ENCODE measurements at places on chromosomes 16 and 17.

DNA sequence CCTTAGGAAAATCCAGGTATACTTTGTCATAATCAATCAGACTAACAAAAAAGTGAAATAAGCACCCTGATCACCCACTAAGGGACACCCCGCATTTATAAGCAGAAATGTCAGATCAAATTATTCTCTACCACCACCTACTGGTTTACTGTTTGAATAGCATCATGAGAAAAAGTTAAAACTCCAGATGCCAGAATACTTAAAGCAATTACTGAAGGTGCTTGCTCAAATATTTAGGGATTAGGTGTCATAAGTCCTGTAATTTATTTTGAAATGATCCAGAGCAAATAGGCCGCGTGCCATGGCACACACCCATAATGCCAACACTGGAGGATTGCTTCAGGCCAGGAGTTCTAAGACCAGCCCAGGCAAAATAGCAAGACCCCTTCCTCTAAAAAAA, 2.3 kb downstream of the TOP2A start:
- DNase-seq = no peak

DNA sequence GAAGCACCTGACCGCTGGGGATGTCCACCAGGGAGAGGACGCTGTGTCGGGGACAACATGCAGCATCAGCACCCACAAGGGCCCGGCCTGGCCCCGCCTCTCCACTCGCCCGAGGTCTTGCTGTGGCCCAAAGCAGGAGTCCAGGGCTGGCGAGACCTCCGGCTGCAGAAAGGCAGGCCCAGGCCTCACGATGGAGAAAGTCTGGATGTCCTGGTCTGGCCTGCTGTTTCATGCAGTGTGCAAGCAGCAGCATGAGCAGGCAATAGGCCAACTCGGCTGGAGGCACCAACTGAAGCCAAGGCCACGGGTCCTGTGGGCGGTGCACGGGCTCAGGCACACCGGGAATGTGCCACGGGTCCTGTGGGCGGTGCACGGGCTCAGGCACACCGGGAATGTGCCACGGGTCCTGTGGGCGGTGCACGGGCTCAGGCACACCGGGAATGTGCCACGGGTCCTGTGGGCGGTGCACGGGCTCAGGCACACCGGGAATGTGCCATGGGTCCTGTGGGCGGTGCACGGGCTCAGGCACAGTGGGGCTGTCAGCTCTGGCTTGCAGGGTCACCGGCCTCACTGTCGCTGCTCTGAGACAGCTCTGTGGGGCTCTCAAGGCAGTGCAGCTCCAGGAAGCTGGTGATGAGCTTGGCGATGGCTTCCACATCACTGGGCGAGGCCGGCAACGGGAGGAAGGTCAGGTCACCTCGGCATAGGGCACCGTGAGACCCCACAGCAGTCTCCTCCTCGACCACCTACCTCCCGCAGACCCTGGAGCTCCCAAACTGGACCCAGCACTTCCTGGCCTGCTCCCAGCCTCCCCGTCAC, 6.9 kb downstream of the CYBC1 start:
- no peak for DNase-seq

DNA sequence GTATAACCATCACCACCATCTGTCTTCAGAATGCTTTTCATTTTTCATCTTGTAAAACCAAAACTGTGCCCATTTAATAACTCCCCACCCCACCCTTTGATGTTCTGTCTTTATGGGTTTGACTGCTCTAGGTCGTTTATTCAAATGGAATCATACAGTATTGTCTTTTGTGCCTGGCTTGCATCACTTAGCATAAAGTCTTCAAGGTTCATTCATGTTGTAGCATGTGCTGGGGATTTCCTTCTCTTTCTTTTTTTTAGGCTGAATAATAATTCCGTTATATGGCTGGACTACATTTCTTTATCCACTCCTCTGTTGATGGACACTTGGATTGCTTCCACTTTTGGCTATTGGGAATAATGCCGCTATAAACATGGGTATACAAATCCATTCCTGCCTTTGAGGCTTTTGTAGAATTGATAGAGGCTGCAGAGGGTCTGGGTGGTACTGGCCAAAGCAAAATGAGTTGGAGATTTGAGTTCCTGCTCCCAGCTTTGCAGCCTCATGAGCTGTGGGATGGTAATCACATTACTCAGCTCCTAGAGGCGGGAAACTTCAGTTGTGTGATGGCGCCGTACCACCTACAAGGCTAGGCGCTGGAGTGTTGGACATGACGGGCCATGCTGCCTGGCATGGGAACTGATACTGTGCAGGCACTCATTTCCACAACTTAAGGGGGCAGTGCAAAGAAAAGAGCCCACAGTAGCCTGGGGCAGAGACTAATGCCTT, 64.8 kb downstream of the CLEC16A start:
- no peak for DNase-seq

GRCh38 chr17:62596662-62597061, 30.8 kb upstream of the MRC2 start:
- DNase-seq = no peak

- no peak for DNase-seq
These were observed 14.4 kb upstream of the FAAP100 start for GRCh38 chr17:81566461-81567126.

DNA sequence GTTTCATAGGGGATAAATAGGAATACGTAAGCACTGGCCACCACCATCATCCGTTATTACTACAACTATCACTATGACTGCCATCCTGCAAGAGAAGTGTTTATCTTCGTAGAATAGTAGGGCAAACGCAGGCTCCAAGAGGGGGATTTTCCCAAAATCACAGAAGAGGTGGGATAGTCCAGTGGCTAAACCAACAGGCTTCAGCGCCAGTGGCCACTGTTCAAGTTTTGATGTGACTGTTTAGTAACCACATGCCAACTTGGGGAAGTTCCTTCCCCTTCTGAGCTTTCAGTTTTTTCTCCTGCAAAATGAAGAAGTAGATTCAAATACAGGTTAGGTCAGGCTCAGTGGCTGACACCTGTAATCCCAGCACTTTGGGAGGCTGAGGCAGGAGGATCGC, 60.7 kb upstream of the GRIN2A start:
- no peak for DNase-seq

DNA sequence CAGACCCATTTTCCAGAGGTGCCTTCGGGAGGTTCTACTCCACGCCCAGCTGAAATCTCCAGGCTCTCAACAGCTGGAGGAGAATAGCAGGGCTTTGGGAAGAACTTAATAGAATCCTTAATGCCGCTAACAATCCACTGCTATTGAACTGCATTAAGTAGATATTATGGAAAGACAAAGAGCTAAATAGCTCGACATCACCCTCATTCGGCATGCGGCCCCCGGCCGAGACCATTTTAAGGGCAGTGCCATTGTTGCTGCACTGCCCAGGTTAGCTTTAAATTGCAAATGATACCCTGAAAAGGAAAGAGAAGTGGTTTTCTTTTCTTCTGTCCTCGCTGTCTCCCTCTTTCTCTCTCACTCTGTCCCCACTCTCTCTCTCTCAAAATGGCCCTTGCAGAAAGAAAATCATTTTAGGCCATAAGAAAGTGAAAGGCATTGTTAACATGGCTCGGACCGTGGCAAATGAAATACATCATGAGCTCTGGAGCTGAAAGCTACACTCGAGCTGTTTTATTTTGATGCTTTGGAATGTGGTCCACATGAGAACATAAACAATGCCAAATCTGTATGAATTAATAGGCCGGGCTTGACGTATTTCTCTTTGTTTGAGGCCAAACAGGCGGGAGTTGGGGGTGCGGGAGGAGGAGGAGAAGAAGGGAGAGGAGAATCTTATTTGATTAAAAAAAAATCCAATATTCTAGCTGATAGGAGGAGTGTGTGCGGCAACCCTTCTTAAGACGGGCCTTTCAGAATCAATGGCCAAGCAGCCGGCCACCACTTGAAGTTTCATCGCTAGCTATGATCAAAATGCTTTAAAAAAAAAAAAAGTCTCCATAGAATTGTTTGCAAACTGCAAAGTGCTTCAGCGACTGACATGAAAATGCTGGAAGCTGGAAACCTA, 298.8 kb upstream of the IRX3 start:
- no peak for DNase-seq

DNA sequence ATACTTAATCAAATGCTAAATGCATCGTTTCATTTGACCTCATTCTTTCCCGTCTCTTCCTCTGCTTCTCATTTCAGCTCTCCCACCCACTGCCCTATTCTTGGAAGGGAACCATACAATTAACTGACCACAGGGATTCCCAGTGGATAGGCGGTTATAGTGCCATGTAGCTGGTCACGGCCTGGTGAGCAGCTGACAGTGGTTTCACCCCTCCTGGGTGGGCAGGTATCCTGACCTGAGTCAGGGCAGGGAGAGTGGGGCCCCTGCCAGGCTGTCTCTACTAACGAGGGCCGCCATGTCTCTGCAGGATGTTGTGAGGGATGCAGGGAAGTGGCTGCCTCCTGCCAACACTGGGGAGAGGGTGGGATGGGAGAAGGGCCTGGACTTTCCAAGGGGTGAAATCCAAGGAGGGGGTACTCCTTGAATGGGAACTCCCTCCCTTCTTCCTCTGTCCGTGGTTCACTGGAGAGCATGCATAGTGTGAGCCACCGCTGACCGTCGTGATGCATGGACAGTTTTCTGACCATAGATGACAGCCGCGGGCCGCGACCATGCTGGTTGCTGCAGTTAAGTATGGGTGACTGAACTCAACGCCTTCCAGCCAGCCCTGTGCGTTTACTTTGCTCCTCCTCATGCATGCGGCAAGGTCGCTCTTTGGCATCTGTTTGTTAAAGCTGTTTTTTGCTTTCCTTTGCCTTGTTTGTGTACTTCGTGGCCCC, 95.9 kb downstream of the RPTOR start:
- no peak for DNase-seq

DNA sequence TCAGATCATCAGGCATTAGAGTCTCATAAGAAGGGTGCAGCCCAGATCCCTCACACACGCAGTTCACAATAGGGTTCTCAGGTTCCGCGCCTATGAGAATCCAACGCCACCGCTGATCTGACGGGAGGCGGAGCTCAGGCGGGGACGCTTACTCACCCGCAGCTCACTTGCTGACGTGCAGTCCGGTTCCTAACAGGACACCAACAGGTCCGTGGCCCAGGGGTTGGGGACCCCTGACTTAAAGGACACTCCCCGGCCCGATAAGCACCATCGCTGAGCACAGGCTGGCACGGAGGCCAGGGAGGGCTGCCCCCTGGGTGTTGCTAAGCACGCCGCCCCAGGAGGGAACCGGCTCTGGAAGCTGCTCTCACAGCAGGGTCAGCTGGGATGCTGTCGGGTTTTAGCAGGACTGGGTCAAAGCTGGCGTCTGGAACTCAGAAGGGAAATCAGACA, 30.1 kb upstream of the BAHCC1 start:
- DNase-seq = no peak

GRCh38 chr17:28141313-28141712, 98.8 kb downstream of the NLK start:
- no peak for DNase-seq

- no peak for DNase-seq
These were observed 628 bp upstream of the ZNF18 start for GRCh38 chr17:11997972-11998233.

DNA sequence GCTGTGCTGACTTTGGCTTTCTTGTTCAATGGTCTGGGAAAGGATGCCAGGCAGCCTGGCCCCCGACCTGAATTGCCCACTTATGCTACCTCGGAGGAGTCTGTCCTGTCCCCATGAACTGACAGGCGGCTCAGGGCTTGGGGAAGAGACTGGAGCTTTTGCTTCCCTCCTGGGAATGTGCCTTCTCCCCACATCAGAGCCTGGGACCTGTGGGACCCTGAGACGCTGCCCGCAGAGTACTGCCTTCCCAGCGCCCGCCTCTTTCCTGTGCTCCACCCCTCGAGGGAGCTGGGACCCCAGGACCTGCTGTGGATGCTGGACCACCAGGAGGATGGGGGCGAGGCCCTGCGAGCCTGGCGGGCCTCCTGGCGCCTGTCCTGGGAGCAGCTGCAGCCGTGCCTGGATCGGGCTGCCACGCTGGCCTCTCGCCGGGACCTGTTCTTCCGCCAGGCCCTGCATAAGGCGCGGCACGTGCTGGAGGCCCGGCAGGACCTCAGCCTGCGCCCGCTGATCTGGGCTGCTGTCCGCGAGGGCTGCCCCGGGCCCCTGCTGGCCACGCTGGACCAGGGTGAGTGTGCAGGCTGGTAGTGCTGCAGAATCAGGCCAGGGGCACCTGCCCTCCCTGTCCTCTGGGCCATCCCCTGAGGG, 18.5 kb downstream of the FCSK start:
- DNase-seq = no peak

- no peak for DNase-seq
These were observed 16.1 kb downstream of the TEKT5 start for GRCh38 chr16:10678655-10679054.

DNA sequence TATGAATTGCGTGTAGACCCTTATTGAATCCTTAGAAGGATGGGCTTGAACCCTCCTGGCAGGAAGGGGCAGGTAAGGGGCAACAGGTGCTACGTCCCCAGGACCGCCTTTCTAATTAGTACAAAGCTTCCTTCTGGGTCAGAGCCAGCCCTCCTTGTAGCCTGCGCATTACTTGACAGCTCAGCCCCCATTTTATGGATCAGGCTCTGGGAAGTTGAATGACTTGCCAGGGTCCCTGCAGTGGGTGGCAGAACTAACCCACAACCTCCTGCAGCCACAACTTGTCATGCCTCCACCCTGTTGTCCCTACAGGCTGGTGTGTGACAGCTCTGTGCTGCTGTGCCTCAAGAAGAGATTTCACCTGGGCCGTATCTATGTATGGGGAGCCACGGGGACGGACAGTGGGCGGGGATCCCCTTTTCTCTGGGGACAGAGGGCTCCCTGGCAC, 2.7 kb downstream of the MYO15B start:
- DNase-seq = no peak

DNA sequence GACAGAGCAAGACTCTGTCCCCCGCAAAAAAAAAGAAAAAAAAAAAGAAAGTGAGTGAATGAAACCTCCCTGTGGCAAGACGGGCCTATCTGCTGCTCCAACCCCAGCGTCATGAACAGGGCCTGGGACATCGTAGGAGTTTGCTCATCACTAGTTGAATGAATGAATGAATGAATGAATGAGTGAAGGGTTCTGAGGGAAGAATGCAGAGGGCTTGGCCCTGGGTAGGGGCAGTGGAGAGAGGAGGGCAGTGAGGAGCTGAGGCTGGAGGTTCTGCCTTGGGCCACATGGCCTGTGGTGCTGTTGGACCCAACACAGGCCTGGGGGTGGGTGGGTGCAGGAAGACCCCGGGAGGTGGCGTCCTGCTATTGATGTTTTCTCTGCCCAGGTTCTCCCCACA, 125.5 kb upstream of the CIBAR2 start:
- no peak for DNase-seq

- no peak for DNase-seq
These were observed 223.9 kb downstream of the TANC2 start for GRCh38 chr17:63189930-63190329.

- peak; percentile 73 for DNase-seq
These were observed 46.9 kb downstream of the IRX6 start for GRCh38 chr16:55370762-55371482.

DNA sequence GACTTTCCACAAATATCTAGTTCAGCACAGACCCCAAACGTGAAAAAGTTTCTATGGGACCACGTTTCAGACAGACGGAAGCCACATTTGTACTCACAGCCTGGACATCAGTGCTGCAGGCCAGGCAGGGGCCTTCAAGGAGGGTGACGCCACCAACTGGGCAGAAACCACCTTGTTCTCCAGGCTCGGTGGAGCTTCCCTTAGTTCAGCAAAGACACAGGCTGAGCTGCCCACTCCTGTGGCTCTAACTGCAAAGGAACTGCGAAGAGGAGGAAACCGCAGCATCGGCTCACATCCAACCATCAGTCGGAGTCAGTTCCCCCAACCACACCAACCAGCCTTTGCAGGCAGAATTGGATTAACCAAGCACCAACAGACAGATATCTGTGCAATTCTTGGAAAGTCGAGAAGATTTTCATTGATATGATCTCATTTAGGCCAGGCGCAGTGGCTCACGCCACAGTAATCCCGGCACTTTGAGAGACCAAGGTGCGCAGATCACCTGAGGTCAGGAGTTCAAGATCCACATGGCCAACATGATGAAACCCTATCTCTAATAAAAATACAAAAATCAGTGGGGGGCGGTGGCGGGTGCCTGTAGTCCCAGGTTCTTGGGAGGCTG, 73.3 kb upstream of the CNEP1R1 start:
- no peak for DNase-seq

Measured in anterior cingulate cortex (tissue), 58 donors.